ENCODE measurements at places on chromosomes 12 and 14. TPM values are rescaled to one million over a fixed set of nuclear protein-coding genes. Genes with fewer than 3 reads are reported as not detected.

TGM1 gene
- 1.1 TPM for total RNA-seq

DNA sequence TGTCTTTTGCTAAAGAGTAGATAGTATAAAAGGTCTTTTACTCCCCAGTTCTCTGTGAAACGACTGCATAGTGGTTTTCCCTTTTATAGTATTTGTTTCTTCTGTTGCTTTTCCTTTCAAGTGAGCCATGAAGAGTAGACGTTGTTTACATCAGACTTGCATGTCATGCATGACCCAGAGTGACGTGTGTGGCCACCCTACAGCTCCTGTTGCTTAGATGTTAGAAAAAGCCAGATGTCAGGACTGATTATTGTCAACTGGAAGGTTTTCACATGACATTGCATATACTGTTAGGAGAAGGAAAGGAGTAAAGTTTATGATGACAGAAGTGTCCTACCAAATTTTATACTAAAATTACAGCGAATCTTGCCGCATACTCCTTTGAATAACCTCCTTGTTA, 1.3 kb upstream of the RD3L start:
- H3K27me3 ChIP-seq, result peaks cover 13% of the 10 kb centered on the region
- H3K4me1 ChIP-seq, result no peaks in the 10 kb centered on the region
- no peak overlapping the region for H3K4me3 ChIP-seq
- H3K27ac ChIP-seq, result no peak overlapping the region

CCDC197 gene
- total RNA-seq, result not detected

- no peaks in the 10 kb centered on the region for H3K36me3 ChIP-seq
- DNase-seq, result no peak
Observed at GRCh38 chr14:99945732-99946651, 119.2 kb upstream of the EVL start.

DNA sequence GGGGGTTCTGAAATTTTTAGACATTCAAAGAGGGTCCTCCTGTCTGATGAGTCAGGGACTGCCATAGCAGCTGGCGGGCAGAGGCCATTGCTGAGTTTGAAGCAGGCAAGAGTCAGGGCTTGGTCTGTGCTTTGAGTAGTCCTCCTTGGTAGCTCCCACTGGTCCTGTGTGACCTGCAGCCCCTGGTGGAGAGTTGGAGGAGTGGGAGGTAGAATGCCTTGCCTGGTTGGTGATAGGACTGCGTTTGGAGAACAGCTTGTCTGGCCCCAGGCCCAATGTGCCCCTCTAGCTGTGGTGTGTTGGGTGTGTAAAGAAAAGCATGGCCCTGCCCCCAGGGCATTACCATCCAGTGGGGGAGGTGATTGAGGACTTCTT, 116.7 kb downstream of the BEGAIN start:
- no peaks in the 10 kb centered on the region for H3K4me1 ChIP-seq
- no peak overlapping the region for H3K4me3 ChIP-seq
- no peak overlapping the region for H3K27ac ChIP-seq
- no peaks in the 10 kb centered on the region for H3K36me3 ChIP-seq

Data from liver (tissue), 10 donors.